ENCODE measurements at places on chromosomes 4 and X. TPM values are rescaled to one million over a fixed set of nuclear protein-coding genes. Genes with fewer than 3 reads are reported as not detected.

DNA sequence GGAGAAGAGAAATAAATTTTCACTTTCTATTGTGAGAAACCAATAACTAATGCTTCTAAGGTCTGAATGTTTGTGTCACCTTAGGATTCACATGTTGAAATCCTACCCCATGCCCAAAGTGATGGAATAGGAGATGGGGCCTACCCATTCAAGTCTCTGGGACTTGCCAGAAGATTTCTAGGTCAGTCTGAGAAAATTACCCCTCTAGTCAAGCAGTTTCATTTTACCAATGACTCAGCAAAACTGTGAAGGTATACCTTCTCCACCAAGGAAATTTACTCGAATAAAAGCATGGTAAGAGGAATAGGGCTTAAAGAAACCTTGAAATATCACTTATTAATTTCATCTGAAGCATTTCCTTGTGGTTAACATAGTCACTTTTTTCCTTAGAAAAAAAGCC lies 23.5 kb upstream of the PAPSS1 start:
- no peak for DNase-seq

- no peak for DNase-seq
These were observed 246.3 kb downstream of the PPP3CA start for GRCh38 chr4:101101072-101101471.

GRCh38 chrX:15451913-15452312 lies 41.2 kb downstream of the PIR start:
- DNase-seq: no peak

The CXCL10 gene
- total RNA-seq: not detected

The CLDN22 gene
- total RNA-seq: 0.14 TPM

GRCh38 chr4:159242427-159242826 lies 139.5 kb downstream of the RAPGEF2 start:
- no peak for DNase-seq

- DNase-seq: no peak
These were observed 422.6 kb upstream of the TENM3 start for GRCh38 chr4:181820553-181820952.

DNA sequence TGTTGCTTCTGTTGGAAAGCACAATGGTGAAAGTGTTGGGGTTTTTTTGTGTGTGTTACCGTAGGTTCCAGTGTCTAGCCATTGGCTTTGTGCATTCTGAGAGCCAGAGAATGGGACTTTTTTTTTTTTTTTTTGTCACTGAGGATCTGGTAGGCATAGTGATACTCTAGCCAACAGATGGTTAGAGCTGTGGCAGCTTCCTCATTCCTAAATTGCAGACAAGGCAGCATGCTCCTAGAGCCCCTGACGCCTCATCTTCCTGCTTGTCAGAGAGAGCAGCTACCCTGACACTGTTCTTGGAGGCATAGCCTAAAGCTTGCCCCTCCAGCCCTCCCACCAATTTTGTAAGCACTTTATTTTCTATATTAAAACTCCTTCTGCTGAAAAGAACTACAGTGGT lies 27.0 kb downstream of the ARHGEF9 start:
- DNase-seq: no peak

DNA sequence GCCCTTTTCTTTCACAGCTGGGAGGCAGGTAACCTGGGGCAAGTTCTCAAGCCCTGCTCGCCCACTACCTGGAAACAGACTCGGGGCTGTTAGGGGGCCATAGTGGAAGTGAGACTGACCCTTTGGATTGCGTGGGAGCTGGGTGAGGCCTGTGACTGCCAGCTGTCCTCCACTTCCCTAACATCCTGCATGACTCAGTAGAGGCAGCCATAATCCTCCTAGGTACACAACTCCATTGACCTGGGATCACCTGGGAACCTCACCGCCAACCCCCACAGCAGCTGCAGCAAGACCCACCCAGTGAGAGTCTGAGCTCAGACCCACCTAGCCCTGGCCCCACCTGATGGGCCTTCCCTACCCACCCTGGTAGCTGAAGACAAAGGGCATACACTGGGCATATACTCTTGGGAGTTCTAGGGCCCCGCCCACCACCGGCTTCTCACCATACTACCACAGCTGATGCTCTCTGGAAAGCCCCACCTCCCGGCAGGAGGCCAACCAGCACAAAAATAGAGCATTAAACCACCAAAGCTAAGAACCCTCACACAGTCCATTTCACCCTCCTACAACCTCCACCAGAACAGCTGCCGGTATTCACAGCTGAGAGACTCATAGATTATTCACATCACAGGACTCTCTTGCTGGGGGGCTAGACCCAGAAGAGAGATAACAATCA lies 61.1 kb upstream of the DCTD start:
- DNase-seq: no peak

DNA sequence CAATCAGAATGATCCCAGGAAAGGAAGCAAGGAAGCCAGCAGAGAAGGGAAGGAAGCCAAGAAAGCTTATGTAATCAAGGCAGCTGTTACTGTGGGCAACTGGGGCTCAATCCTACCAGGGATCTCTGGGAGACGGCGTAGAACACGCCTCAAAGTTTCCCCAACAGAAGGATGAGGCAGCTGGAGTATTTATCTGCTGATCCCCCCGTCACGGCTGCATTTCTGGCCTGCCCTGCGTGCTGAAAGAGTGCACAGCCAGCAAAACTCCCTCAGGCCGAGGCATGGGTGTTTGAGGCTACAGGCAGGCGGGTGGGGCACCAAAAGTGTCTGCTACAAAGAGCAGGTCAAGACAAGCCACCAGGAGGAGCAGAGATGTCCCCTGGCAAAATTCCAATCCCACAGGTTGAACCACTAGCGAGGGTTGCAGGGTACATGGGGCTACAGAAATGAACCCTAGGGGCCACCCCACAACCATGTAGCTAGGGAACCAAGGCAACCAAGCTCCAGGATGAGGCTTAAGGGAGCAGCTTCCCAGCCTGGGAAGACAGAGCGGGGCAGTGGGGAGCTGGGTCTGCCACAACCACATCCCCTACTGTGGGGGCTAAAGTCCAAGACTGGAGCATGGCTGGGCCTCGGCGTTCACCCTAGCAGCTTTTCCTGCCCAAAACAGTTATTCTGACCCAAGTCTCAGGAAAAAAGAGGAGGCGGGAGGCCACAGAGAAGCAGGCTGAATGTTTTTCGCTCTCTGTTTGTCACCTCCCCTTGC lies 113.4 kb downstream of the BCOR start:
- DNase-seq: no peak

The BEX3 gene
- total RNA-seq: 728 TPM

DNA sequence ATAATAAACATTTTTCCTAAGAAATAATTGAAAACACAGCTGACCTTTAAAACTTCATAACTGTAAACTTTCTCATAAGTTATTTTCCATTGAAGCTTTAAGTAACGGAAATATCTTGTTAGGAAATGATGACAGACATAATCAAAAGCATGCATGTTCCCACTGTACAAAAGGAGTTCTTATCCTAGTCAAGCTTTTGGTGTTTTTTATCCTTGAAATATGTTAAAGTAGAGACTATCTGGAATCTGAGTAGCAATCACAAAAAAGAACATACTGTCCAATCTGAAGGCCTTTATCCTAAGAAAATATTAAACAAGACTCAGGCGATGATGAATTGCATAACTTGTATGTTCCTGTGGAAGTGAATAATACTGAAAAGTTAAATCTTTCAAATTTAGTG lies 14.4 kb downstream of the GEMIN8 start:
- DNase-seq: no peak

GRCh38 chr4:137543198-137543597 lies 10.9 kb upstream of the PCDH18 start:
- peak; percentile 78 for DNase-seq

- no peak for DNase-seq
These were observed 23.7 kb downstream of the TAPT1 start for GRCh38 chr4:16202598-16202997.

Data from endodermal cell (in vitro differentiated cells).